Peyer's patch (tissue), 4 donors: ENCODE measurements at places on chromosomes 4 and X. TPM values are rescaled to one million over a fixed set of nuclear protein-coding genes. Genes with fewer than 3 reads are reported as not detected.

Gene SULT1B1
- total RNA-seq, result 91.4 TPM

Gene HS3ST1
- total RNA-seq, result 1.7 TPM

GRCh38 chr4:160562661-160563060 is 1459.8 kb downstream of the RAPGEF2 start:
- DNase-seq, result no peak

- peak; percentile 45 for DNase-seq
These were observed 6.7 kb downstream of the TNMD start for GRCh38 chrX:100591256-100592051.

DNA sequence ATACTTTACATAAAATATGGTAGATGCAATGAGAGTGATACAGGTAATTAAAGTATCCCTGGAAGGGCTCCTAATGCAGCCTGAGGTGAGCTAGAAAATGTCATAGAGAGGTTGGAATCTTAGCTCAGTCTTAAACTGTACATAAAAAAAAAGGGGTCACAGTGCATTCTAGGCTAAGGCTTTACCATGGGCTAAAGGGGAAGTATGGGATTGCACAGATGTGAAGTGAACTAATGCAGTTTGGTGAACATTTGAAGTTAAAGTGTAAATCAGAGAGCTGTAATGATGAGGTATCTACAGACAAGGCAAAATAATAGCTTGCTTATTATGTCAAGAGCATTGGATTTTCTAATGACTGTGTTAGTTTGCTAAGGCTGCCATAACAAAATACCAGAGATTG is 405.9 kb downstream of the ADGRL3 start:
- no peak for DNase-seq
